Muscle of back (tissue), 13 donors: ENCODE measurements at places on chromosomes 6 and 20.

- DNase-seq = no peak
Measured at GRCh38 chr6:142822383-142822782, 122.6 kb downstream of the HIVEP2 start.

GRCh38 chr6:53428886-53429285, 80.1 kb upstream of the ELOVL5 start:
- no peak for DNase-seq

GRCh38 chr20:58647162-58647795, 3.8 kb upstream of the STX16 start:
- DNase-seq = no peak

DNA sequence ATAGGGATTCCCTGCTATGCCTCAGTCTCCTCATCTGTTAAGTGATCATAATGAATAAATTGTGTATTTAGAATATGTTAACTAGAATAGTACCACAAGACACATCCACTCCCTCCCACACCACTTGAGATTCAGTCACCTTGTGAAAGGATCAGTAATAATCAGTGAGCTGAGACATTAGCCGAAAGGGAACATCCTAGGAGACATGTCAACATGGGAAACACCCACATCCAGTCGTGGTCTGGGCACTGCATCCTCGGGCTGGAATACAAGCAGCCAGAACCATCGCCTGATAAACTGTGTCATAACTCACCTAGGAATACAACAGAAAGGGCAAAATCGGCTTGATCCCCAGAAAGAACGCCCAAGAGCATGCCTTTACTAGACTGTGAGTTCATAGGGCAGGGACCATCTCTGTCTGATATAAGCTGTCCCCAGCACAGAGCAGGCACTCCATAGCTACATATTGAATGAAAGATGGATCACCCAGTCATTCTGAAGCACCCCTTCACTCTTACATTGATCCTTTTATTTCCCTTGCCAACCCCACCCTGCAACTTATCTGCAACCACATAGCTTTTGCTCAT, 23.9 kb downstream of the RIPOR2 start:
- no peak for DNase-seq

DNA sequence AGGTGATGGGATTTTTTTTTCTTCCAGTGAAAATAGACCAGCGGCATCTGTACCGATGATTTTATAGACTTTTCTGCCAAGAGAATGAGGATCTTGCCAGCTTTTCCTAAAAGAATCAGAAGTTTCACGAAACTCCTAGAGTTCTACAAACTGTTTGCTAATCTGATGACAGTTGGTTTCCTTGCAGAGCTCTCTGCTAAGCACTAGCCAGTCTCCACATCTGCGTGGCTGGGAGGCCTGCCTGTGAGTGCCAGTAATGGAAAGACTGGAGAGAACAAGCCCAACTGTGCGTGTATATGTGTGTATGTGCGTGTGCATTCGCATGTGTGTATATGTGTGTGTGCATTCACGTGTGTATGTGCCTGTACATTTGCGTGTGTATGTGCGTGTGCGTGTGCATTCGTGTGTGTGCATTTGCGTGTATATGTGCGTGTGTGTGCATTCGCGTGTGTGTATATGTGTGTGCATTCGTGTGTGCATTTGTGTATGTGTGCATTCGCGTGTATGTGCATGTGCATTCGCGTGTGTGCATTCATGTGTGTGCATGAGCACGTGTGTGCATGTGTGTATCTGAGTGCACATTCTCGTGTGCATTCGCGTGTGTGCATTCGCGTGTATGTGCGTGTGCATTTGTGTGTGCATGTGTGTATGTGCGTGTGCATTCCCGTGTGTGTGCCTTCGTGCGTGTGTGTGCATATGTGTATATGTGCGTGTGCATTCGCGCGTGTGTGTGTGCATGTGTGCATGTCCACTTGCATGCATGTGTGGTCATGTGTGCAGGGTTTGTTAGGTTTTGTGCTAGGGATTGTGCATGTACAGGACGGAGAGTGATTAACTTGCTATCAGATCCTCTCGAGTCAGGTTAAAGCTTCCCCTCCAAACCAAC, 379.4 kb downstream of the TAF4 start:
- no peak for DNase-seq

GRCh38 chr20:3629893-3630292, 33.3 kb downstream of the GFRA4 start:
- no peak for DNase-seq
